ENCODE measurements at places on chromosomes 3 and 15.

DNA sequence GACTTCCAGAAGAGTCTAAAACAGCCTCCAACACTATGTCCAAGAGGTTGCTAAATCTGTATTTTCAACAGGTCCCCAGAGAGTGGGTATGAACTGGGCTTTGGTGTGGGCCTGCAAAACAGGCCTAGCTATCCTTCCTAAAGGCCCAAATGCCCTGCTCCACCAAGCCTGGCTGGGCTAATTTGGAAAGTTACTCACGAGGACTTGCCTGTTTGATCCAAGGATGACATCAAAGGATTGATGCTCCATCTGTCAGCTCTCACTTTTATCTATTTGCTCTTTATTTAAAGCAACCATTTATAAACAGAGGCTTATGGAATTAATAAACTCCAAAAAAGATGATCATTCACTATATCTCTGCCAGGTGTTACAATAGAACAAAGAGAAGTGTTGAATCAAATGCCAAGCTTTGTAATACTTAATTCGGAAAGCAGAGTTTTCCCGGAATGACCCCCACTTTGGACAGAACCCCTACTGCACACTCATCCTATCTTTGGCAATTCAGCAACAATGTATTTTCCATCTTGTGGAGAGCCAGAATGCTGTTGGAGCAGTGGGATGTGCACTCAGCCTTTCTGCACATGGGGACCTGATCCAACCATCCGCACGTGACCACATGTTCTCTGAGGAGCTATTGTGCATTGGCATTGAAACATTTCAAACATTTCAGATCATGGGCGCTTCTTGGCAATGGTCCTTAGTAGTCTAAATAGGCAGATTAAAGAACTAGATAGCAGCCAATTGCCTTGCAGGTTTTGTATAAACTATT is 163.3 kb upstream of the THBS1 start:
- DNase-seq = no peak

DNA sequence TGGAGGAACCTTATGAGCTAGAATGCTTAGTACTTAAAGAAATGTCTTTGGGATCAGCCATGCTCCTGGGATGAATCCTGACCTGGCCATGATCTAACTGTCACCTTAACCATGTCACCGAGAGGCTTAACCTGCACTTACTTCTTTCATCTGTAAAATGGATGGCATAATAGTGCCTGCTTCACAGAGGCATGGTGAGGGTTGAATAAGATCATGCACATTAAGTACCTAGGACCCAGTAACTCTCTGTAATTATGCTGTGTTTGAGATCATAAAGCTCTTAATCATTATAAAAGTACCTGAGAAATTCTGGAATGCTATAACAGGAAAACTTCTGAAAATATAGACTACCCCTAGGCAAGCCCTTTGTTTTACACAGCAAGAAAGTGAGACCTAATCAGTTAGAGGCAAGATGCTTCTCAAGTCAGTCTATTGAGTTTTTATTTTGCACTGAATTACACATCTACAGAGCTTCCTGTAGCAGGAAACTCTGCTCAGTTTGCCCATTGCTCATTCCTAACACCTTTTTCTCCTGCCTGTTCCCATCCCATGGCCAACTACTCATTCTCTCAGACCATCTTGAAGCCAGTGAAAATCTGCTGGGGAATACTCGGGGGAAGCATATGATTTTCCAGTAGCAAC is 1015.5 kb upstream of the CFAP20DC start:
- no peak for DNase-seq

- DNase-seq = no peak
These were observed 80.1 kb downstream of the RSL24D1 start for GRCh38 chr15:55116636-55117035.

GRCh38 chr3:161489395-161489794 is 7.2 kb upstream of the OTOL1 start:
- DNase-seq = no peak

DNA sequence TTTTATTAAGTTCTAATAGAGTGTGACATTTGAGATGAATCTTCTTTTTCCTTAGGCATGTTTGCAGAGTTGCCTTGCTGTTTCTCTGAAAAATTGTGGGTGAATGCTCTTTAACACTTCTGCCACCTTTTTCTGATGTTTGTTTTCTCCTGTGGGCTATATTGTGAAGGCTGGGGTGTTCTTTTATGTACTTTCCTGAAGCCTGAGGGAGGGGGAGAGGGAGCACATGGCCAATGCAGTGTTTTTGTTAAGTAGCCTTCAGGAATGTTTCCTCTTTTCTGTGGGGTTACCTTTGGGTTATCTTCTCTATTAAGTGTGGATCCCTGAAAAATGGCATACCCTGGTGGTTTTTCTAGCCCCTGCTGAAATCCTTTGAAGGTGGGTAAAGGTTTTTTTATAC is 50.2 kb downstream of the CMC1 start:
- no peak for DNase-seq

DNA sequence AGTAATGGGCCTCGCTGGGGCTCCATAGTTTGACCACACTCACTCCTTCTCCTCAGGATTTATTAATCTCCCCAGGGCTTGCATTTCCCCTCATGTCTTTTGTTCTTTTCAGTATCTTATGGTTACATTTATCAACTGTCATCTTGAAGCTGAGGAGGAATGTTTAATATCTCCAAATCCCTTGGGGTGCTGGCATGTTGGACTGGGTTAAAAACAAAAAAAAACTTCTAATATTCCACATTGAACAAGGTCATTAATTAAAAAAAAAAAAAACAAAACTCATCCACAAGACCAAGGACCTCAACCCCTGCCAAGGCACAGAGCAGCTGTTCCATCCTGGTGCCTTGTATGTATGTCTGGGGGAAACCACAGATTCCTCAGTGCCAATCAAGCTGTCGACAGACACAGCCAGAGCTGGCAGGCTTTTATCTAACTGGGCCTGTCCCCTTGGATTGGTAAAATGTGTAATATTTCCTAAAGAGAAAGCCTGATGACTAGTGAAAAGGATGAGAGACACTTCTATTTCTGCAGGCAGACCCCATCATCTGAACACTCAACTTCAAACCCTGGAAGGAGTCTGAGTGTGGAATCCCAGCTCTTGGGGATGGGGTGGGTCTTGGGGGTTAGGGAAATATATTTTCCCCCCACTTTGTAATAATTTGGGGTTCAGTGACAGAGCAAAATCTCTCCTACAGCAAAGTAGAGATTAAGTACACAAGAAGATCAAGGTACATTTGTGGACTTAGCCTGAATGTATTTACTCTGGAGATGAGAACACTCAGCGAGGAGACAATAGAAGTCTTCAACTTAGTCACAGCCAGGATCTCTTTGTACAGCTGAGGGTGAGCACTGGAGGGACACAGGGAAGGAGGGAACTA is 69.1 kb downstream of the TTC23 start:
- no peak for DNase-seq

GRCh38 chr3:128910006-128910405 is 30.6 kb downstream of the ACAD9 start:
- peak; percentile 42 for DNase-seq

GRCh38 chr3:17050071-17050470 is 165.3 kb downstream of the PLCL2 start:
- DNase-seq = no peak

- peak; percentile 82 for DNase-seq
These were observed 41.1 kb downstream of the TSC22D2 start for GRCh38 chr3:150449169-150449721.

- DNase-seq = no peak
These were observed 72.1 kb upstream of the SETMAR start for GRCh38 chr3:4231041-4231440.

DNA sequence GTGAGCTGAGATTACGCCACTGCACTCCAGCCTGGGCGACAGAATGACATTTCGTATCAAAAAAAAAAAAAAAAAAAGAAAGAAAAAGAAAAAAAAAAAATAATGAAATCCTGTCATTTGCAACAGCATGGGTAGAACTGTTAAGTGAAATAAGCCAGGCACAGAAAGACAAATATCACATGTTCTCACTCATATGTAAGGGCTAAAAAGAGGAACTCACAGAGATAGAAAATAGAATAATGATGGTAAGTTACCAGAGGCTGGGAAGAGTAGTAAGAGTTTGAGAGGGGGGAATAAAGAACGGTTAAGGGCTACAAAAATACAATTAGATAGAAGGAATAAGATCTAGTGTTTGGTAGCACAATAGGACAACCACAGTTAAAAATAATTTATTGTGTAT is 19.7 kb downstream of the DENND6A start:
- no peak for DNase-seq

DNA sequence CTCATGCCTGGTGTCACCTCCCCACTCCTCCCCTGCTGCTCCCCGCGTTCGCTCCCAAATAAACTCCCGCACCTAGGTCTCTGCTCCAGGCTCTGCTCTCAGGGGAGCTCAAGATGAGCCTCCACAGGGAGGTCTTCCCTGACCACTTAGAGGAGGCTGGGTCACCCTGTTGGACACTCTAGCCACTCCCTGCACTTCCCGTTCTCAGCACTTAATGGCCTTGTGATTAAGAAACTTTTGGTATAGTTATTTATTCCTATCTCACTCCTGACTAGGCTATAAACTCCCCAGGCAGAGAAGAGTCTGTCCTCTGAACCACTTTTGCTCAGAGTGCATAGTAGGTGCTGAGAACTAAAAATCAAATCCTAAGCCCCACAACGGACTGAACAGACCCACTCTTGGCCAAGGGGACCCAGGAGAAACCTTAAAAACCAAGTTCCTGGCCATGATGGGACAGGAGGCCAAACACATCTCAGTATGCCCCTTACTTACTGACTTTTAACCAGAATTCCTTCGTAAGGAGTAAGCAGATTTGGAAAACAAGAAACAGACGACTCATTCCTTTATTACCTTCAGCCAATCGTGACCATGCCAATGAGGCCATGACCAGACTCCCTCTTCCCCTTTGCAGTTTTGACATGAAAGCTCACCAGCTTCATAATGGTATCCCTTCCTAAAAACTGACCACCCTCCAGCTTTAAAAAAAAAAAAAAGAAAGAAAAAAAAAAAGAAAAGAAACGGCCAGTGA is 69.0 kb upstream of the HRH1 start:
- no peak for DNase-seq

- no peak for DNase-seq
These were observed 58.9 kb downstream of the IMPG2 start for GRCh38 chr3:101261506-101261905.

DNA sequence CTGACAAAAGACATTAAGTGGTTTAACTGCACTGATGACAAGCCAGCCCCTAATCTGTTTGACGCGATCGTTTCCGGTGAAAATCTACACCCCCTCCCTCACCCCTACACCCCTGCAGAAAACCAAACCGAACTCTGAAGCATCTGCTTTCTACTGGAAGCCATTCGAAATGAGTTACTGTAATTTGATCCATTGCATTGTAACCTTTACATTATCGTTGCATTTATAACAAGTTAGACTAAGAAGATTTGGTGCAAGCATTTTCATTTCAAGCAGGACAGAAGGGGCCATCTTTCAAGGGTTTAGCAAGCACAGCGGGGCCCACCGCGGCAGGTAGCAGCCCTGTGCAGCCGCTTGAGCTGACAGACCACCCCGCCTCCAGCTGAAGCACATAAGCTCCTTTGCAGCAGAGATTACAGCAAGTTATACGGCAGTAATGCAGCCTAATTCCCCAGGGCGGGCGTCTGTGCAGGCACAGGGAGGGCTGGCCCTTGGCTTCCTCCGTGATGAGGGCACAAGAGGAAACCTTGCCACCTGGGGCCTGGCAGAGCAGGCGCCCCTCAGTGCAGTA is 79.3 kb downstream of the CHSY1 start:
- DNase-seq = no peak

DNA sequence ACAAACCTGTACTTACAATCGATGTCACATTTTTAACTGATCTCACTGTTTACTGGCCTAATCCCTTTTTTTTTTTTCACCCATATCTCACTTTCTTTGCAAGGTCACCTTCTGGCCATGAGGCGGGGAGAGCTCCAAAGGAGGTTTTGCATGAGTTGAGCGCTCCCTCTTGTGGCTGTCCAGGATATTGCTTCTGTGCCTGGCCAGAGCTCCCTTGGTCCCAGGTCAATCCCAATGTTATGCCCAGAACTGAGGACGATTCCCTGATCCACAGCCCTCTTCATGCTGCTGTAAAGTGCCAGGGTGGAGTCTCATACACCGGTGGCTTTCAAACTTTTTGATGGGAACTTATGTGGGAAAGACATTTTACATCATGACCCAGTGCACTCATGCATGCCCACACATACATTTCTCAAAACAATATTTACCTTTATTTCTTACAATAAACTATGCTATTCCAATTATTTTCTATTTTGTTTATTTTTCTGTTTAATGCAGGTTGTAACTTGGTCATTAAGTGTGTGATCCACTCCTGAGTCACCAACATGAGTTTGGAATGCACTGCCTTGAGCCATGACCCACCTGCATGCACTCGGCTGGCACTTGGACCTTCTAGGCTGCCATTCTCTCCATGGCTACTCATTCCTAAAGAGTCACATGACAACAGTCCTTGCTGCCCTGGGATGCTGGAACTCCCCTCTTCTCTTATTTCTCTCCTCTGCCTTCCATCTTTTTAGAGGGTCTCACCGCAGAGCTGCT is 9.6 kb upstream of the SST start:
- peak; percentile 72 for DNase-seq

GRCh38 chr15:99138491-99138982 is 33.7 kb downstream of the SYNM start:
- no peak for DNase-seq

GRCh38 chr3:129867506-129868124 is 25.9 kb downstream of the TMCC1 start:
- DNase-seq = no peak

DNA sequence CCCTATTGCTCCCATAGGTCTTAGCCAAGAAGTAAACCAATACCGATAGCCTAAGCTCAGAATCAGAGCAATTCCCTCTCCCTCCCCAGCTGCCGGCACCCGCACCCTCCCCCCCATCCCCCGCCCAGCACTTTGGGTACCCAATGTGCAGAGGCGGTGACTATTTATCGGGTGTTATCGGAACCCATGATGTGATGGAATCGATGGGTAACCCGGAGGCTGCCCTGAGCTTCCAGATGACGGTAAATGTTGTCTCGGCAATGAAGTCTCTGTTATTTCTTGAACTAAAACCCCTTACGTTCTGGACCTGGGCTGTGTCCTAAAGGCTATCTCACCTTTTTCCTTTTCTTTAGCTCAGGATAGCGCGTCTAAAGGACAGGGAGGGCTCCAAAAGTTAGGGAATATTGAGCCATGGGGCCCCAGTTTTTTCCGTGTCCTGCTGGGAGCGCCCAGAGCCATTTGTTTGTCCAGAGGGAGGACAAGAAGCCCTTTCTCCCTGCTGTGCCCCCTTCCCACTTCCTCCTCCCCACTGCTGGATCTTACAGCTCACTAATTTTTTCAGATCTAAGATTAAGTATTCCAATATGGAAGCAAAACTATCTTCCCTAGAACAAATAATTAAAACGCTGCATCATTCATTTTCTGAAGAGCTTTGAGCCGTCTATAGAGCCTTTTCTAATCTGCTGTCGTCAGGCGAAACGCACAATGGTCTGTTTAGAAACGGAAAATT is 1.5 kb downstream of the SLITRK3 start:
- no peak for DNase-seq

- DNase-seq = no peak
These were observed 49.2 kb downstream of the PIERCE2 start for GRCh38 chr15:55457401-55458022.
